ENCODE measurements at places on chromosomes 2 and 18.

- no peak for DNase-seq
These were observed 106.9 kb upstream of the ITGB6 start for GRCh38 chr2:160306985-160307384.

DNA sequence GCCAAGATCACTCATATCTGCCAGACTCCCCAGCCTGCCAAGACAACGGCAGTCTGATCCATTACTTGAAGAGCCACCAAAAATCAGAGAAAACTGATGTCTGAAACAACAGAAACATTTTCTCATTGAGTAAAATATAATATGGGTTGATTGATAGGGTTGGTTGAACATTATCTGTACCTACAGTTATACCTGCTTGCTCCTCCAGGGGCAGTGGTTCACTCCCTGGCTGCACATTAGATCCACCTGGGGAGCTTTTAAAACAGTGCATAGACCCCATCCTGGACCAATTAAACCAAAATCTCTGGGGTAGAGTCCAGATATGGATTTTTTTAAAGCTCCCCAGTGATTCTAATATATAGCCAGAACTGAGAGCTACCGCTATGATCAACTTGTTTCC lies 43.6 kb upstream of the SLC14A2 start:
- no peak for DNase-seq

- DNase-seq: no peak
These were observed 271.9 kb upstream of the CXCR4 start for GRCh38 chr2:136389809-136390208.

DNA sequence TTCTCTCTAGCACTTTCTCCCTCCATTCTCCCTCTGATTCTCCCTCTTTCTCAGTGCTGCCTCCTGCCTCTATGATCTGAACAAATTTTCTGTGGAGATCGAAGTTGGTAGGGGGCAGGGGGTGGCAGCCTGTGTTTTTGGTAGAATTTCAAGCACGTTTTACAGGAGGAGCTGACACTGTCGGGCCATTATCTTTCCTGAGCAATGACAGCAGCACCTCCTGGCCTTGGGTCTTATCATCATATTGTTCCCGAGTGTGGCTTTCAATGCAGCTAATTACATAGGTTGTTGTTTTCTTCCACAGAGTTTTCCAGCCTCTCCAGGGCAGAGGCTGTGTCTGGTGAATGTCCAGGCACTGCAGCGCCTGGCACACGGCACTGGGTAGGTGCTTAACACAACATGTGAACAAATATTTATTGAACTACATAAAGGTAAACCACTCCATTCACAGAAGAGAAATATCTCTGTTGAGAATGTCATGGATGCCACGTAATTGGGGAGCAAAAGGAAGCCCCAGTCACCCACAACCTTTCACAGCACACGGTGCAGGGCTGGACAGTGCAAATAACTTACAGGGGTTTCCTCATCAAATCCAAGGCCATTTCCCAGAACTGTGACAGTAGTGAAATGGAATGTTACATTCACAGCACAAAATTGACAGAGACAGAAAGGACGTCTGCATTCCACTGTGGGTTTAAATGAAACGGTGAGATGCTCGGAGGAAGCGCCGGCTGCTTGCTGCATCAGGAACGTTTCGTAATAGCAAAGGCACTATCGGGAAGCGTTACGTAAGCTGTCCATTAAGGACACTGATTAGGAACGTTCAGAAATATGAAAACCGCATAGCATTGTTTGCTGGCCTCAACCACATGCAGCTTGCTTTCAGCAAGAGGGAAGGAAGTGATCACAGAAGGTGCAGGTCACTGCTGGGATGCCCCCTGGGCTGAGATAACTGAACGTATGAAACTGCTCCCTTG lies 6.5 kb upstream of the KCNG2 start:
- DNase-seq: no peak

- DNase-seq: no peak
These were observed 379.5 kb upstream of the SLC8A1 start for GRCh38 chr2:40831321-40831873.

DNA sequence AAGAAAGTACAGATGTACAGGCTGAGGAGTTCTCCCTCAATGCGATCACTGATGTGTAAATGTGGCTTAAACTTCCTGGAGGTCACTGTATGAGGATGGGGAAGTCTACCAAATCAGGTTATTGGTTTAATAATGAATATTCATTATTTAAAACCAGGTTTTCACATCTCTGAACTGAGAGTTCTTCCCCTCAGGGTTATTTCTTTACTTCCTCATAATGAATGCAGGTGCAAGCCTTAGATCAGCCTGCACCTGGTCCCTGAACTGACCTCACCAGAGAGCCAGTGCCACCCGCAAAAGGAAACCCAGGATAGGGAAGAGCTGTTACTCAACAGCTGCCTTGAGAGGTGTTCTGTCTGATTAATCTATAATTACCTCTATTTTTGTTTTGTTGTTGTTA lies 369.0 kb downstream of the EPHA4 start:
- no peak for DNase-seq

DNA sequence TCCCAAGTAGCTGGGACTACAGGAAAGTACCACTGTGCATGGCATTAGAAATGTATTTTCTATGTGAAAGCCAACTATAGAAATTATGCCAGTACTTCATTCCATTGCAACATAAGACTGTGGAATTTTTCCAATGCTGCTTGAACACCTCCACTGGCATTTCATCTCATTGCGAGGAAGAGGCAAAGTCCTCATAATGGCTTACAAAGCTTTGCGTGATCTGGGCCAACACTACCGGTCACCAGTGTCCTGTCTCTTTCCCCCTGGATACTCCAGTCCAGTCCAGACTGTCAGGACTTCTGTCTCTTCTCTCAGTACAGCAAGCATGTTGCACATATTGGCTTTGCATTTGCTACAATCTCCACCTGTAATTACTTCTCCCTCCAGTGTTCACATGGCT lies 223.5 kb downstream of the GPD2 start:
- DNase-seq: no peak

DNA sequence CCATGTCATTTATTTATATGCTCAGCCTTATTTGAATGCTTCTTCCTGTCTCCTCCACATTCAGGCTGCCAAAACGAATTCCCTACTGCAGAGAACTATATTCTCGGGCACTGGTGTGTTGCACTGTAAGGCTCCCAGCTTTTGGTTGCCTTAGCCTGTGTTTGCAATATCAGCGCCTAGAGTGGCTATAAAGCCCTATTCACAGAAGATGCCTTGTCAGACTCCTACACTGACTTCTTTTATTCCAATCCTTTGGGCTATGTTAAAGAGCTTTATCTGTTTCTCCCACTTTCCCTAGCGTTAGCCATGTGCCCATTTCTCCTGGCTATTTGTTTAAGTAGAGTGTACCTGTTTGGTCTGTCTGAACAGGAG lies 62.4 kb upstream of the EHBP1 start:
- DNase-seq: no peak

DNA sequence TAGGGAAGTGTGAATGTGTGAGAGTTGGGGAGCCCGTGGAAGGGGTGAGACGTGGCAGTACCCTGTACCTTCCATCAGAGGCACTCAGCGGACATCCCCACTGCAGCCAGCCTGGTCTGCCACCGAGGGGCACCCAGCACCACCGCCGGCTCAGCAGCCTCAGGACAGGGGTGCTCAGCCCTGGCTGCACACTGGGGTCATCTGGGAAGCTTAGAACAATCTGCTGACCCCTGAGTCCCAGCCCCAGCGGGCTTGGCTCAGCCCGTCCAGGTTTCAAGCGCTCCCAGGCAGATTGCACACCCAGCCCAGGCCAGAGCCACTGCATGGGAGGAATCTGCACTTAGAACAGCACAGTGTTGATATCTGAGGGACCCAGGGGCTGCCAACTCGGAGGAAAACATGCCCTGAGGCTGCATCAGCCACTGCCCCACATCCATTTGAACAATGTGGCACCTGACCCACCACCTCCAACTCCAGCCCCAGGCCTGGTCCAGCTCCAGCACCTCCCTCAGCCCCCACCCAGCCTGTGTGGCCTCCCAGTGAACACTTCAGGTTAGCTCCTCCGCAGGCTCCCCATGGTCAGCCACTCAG lies 147.1 kb upstream of the OTOS start:
- no peak for DNase-seq

- no peak for DNase-seq
These were observed 102.1 kb downstream of the SNTG2 start for GRCh38 chr2:1052771-1053191.

DNA sequence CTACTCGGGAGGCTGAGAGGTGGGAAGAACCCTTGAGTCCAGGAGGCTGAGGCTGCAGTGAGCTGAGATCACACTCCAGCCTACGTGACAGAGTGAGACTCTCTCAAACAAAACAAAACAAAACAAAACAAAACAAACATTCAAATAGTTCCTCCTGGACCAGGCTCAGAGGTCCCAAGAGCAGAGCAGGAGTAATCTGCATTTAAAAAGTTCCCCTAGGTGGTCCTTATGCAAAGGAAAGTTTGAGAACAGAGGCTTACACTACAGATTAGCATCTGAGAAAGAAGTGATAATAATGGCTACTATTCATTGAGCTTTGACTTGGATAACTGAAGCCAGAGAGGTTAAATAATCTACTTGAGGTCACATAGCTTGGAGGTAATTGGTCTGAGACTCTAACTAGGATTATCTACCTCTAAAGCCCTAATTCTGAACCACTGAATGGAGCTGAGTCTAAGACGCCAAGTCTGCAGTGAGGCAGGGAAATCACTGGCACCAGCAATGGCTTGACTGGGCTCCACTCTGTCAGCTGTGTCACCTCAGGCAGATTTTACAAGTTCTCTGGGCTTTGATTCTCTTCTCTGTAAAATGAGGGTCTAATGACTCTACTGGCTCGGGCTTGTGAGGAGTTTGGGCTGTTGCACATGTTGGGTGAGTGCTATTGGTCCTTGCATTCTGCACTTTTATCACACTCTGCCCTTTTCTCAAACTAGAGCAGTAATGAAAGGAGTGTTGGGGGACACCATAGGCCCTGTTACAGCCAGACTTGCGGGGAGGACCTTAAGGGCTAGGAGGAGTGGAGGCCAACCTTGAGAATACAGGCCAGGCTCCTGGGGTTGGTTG lies 29.2 kb upstream of the DLX2 start:
- DNase-seq: no peak

GRCh38 chr2:168215813-168216212 lies 31.6 kb downstream of the STK39 start:
- DNase-seq: no peak

DNA sequence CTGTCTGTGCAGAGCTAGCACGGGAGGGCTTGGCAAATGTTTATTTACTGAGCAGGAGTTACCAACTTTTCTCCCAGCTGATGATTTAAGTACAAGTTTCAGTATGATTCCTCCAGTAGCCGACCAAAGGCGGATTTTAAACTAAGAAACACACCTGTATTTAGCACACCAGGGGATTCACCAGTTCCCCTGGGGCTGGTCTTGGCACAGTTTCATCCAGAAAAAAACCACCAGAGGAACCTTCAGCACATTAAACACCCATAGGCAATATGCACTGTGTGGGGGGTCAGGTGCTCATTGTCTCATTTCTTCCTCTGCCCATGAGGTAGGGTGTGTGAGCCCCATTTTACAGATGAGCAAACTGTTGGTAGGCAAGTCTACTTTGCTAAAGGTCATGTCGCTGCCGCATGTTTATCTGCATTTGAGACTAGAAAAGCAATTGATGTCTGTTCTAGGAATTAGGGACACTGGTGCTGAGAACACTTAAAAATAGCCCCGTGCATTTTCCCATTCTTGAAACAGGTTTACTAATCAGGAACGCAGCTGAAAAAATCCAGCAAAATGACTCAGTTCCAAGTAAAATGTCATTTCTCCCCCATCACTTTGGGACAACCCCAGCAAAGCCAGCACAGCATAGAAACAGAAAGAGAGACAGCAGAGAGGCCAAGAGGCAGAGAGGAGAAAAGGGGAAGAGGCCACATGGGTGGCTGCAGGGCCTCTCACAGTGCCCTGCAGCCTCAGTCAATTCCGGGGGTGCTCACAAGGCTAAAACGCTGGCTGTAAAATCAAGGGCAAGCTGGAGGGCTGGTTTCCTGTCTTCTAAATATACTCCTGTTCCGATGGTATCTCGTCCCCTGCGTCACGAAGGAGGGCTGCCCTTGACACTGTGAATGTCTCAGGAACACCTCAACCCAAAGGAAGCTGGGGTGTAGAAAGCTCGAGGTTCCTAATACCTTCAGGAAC lies 166.8 kb upstream of the ID2 start:
- DNase-seq: peak; percentile 65

- no peak for DNase-seq
These were observed 13.2 kb upstream of the ATRAID start for GRCh38 chr2:27198627-27199026.

DNA sequence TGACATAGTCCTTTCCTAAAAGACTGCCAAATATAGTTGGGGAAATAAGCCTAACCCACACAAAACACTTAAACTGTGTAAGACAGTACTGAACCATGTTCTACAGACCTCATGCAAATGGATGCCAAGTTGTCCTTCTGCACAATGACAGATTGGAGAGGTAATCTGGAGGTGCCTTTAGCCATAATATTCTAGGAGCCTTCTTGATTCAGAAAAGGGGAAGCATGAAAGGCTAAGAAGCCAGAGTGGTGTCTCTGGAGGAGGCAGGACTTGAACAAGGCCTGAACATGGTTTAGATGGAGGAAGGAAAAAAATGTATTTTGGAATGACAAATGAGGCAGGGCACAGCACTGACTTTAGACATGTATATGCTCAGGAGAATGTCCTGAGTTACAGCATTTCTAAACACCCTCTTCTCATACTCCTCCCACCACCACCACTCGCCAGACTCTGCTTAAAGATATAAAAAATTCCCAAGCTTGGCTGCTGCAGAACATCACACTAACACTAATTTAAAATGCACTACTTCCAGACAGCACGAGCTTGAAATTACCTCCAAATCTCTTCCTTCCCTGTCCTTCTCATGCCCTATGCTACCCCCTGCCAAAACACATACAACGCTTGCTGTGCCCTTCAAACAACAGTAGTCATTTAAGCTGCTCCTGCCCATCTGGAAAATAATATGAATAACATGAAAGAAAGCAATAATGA lies 110.4 kb downstream of the ANKRD44 start:
- no peak for DNase-seq

DNA sequence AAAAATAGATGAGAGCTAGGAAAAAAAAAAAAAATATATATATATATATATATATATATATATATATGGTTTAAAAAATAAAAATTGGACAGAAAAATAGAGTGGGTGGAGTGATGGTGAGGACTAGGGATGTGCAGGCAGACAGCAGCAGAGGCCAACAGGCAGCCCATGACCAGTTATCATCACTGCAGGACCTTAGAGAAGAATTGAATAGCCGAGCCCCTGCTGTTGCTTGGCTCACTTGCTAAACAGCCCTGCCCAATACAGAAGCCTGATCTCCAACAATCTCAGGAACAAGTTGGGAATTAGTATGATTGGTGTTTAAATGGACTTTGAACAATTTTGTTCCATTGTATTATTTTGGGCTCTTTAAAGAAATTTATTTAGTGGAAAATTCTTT lies 967.5 kb upstream of the PIK3C3 start:
- no peak for DNase-seq

GRCh38 chr18:32380559-32380958 lies 90.1 kb downstream of the GAREM1 start:
- DNase-seq: no peak

Data from activated CD4-positive, alpha-beta T cell treated with anti-CD3 and anti-CD28 coated beads, Interleukin-2, amount 50 U/mL, for 48 hours (primary cell).